SW480 (cell line): ENCODE measurements at places on chromosomes 6 and 20.

DNA sequence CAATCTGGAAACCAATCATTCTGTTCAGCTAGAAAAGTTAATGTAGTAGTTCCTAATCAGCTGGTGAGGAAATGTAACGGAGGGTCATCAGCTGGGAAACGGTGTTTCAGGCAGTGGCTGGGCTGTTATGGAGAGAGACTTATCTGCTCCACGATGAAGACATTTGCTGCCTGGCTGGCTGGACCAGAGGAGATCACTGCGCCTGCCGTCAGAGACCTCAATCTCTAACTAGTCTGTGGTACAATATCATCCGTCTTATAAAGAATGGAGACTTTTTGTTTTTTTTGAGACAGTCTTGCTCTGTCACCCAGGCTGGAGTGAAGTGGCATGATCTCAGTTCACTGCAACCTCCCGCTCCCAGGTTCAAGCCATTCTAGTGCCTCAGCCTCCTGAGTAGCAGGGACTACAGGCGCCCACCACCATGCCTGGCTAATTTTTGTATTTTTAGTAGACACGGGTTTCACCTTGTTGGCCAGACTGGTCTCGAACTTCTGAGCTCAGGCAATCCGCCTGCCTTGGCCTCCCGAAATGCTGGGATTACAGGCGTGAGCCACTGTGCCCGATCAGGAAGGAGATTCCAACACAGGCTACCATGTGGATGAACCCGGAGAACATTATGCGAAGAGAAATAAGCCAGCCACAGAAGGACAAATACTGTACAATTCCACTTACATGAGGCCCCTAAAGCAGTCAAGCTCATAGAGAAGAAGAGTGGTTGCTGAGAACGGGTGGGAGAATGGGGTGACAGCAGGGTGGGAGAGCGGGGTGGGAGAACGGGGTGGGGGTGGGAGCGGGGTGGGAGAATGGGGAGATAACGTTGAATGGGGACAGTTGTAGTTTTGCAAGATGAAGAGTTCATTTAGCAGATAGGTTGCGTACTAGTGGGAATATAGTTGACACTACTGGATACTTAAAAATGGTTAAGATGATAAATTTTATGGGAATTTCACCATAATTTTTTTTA lies 115.1 kb downstream of the SULF2 start:
- DNase-seq = no peak

GRCh38 chr6:11343963-11344723 lies 111.7 kb upstream of the NEDD9 start:
- DNase-seq = peak; percentile 82

GRCh38 chr6:93373445-93373844 lies 45.9 kb downstream of the EPHA7 start:
- no peak for DNase-seq

DNA sequence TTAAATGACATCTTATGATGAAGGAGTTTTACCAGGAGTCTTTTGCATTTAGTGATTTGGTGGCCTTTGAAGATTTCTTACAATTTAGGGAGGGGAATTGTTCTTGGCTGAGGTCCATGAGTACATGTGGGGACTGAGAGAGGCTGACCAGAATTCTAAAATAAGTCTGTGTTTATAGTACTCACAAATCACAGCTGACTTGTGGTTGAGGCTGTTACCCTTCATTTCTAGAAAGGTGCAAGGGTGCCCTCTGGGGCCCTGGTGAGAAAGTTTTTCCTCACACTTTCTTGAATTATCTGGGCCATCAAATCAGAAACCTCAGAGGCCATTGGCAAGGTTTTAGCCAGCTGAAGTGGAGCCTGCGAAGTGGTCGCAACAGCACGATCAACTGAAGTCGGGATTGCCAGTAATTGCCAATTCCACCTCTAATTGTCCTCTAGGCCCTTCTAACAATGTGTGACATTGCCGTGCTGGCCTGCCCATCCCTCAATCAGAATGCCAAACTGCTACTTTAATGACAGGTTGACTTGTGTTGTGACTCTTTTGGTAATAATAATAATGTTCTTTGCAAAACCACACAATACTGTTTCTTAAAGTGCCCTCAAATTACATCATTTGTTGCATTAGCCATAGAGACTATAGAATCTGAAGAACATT lies 221.6 kb downstream of the OGFRL1 start:
- peak; percentile 7 for DNase-seq

DNA sequence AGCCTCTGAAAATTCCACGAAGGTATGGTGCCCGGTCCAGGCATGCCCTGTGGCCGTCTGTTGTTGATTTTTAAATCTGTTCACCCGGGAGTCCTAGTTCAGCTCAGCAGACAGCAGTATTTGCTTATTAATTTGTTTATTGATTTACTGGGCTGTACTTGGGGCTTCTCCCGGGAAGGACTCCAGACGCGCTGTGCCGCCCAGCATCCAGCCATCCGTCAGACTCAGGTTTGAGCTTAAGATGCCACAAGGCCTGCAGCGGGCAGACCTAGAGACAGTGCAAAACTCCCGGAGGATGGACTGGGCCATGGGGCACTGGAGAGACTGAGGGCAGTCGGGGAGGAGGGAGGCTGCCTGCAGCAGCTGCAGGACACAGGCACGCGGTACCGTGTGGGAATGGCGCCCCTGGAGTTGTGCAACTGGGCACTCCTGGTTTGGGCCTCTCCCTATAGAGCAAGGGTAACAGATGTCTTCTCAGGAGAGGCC lies 17.3 kb upstream of the CCDC167 start:
- DNase-seq = no peak

DNA sequence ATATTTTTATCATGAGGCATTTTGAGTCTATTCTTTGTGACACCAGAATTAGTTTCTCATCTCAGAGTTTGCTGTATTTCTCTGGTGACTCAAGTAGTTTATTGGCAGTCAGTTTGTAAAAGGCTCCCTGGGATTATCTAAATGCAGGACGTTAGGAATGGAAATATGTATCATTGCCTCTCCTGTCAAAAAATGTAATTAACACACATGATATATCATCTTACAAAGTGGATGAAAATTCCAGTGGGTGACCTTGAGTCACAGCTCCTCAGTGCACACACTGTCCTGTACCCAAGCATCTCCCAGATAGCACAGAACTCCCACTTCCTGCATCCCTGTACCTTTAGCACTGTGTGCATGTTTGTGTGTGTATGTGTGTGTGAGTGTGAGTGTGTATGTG lies 258.6 kb downstream of the LAMA2 start:
- DNase-seq = no peak

DNA sequence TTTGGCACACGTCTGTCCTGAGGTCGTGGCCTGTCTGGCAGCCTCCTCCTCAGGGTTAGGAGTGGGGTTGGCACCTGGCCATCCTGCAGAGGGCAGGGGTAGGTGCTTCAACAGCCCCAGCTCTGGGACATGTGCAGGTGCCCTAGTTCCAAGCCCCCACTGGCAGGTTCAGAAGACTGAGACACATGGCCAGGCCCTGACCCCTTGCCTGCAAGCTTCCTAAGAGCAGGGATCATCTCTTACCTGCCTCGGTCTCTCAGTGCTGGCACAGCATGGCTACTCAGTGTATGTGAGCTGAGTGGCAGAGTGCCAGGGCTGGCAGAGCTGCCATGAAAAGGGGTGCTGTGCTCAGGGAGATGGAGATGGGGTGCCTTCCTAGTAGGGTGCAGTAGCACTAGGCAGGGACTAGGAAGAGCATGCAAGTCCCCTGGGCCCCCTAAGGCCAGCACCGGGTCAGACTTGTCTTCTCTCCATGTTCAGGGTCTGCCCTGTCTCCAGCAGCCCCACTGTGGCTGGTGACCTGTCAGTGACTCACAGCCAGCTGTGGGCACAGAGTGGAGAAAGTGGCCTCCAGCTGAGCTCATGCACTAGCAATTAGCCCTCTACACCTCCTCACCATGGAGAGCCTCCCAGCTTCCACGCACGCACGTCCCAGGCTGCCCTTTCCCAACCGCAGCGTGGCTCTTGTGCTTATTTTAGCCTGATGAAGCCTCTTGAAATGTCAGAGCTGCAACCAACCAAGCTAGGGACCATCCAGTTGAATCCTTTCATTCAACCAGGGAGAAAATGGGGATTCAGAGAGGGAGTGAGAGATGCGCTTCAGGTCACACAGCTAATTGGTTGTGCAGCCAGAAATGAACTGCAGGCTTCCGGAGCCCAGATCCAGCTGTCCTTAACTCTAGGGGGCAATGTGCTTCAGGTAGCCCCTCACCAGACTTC lies 116.6 kb downstream of the MRPL14 start:
- peak; percentile 75 for DNase-seq

DNA sequence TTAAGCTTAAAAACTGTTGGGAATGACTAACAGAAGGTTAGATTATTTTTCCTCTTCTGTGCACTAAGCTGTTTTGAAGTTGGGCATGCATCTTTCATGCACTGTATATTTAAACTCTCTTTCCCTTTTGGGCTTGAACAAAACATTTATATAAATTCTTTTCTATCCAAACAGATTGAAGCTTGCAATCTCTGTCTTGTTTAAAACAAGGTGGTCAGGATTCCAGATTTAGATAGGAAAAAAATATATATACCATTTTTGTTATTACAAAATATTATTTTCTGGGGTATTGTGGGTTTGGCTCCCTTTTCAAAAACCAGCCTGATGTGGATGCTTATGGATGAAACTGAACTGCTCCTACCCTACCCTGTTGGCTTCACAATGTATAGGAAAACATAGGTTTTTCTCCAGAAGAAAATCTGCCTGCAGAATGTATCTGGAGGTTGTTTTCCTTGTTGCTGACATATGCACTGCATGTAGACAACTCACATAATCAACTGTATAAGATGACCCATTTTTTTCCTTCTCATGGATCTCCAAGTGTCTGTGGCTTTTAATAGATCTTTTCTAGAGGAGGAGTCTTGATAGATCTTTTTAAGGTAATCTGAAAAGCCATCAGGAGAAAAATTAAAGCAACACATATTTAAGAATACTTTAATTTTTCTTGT lies 146.3 kb downstream of the PRL start:
- DNase-seq = no peak

DNA sequence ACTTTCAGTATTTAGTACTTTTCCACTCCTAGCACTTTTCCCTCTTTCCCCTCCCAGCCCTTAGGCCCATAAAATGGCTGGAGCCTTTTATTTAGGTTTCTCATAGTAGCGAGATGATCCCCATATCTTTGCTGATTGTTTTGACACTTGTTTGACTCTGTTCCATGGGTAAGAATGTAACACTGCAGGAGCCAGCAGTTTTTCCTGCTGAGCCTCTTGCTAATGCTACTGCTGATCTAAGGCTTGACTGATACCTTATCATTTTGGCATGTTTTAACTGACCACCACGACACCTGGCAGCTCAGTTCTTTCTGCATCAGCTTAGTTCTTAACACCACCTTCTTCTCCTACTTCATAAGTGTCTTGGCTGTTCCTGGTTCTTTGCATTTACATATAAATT lies 29.6 kb downstream of the ZKSCAN8 start:
- DNase-seq = no peak

GRCh38 chr20:5024982-5025381 lies 23.7 kb upstream of the SLC23A2 start:
- no peak for DNase-seq

- DNase-seq = no peak
These were observed 49.1 kb downstream of the UTRN start for GRCh38 chr6:144334150-144334708.

DNA sequence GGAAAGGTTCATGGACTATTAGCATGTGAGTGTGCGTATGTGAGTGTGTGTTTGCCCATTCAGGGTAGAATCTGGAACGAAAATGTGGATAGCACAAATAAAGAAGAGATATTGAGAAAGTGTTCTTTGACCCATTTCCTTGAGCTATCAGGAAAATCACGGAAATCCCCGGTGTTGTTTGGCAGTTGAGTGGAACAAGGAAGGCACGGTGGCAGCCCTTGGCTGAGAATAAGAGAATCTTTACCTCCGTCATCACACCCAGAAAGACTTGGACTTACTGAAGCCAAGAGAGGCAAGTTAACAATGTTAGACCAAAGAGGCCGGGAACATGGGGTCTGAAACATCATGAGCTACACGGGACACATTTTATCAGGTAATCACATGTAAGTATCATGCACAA lies 588.9 kb upstream of the BTBD3 start:
- DNase-seq = no peak

- no peak for DNase-seq
These were observed 9.7 kb upstream of the CD83 start for GRCh38 chr6:14107711-14108494.

DNA sequence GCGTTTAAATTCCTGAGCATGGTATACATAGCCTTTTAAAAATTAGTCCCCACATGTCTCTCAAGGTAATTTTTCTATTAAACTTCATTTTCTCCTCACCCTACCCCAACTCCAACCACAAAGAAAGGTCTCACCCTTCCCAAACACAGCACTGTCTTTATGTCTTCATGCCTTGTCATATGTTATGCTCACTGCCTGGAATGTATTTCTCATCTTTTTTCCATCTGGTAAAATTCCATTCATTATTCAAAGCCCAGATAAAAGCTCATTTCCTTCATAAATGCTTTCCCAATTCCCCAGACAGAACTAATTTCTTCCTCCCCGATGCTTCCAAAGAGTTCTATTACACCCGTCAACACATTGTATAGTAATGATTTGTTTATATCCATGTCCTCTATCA lies 302.0 kb downstream of the ALDH8A1 start:
- no peak for DNase-seq

- DNase-seq = no peak
These were observed 17.7 kb downstream of the UTRN start for GRCh38 chr6:144302701-144303372.
